ENCODE measurements at places on chromosomes 1 and 21.
A peak's percentile ranks its signal among the peaks of the same experiment; 100 is the strongest.

GRCh38 chr1:208537198-208537597 lies 293.0 kb upstream of the PLXNA2 start:
- no peak for DNase-seq

DNA sequence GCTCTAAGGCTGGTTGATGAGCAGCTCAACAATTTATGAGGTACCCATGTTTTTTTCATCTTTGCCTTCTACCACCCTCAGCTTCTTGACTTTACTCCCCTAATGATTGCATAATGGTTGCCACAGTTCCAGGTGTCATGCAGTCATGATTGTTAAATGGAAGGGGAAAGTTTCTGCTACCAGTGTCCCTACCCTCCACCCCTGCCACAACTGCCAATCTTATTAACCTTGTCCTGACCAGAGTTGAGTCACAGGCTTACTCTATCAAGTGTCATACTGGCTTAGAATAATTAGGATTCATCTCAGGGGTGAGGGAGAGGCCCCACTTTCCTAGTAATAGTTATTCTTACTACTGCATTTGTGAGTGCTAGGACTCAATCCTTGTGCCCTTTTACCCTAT lies 7.9 kb upstream of the FUBP1 start:
- no peak for DNase-seq

- no peak for DNase-seq
Measured at GRCh38 chr1:22132517-22133235, 10.2 kb downstream of the WNT4 start.

DNA sequence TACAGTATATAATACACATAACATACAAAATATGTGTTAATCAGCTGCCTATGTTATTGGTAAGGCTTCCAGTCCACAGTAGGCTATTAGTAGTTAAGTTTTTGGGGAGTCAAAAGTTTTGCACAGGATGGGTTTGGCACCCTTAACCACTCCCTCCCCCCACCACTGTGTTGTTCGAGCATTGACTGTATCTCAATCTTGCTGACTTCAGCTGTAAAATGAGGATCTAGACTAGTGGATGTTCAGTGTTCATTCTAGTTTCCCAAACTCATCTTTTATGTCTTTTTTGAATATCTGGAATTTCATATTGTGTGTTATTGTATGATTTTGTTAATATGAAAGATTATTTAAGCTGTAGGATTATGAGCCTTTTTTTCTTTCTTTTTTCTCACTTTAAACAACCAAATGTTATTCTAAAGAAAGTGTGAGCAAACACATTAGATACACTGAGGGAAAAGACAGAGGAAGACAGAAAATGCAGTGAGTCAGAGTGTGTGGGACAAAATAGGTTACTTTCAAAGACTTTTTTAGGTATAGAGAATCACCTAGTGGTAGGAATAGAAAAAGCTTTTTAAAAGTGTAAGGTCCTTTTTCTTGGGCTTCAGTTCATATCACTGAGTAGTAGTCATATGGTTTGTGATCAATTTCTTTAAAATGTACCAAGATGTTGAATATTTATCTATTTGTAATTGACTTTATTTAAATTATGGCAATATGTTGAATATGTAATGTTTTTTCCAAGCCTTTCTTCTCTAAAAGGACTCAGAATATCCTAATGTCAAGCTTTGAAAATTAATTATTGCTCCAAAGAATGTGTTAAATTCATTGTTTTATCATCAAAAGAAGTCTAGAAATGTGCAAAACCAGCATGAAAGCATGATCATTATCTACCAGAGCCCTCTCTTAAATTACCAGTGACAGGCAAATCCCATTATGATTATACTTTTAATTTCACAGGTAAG lies 17.9 kb upstream of the CENPF start:
- DNase-seq = peak; percentile 38

DNA sequence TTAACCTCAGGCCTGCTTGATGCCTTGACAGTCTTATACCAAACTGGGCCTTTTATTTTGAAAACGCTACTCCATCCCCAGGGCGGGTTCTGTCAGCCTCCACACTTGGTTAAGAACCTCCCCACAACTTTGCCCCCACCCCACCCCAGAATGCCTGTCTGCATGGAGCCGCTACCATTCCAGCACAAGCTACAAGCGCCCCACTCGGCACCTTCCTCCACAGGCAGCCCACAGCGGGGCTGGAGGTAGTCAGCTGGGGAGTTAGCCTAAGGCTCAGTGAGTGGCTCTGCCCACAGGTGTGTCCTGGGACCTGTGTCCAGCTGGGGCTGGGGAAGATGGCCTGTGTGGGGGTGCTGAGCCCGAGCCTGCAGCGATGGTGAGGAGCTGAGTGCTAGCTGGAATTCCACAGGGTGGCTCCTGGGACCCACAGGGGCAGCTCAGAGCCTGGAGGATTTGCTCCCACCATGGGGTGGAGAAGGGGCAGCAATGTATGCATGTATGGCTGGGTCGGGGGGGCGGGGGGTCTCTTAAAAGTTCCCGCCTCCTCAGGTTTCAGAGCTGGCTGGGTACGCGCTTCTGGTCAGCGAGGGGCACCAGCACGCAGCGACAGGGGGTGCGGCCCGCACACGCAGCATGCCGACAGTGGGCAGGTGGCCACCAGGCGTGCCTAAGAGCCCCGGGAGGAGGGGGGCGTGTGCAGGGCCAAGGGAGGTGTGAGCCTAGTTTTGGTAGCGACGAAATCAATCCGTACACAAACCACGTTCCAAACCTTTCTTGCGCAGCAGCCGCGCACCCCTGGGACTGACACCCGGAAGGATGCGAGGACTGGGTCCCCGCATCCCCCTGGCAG lies 917 bp downstream of the ETNK2 start:
- no peak for DNase-seq

GRCh38 chr1:96581772-96582171 lies 139.8 kb upstream of the PTBP2 start:
- DNase-seq = no peak

GRCh38 chr1:41418857-41419583 lies 57.8 kb downstream of the FOXO6 start:
- DNase-seq = no peak

DNA sequence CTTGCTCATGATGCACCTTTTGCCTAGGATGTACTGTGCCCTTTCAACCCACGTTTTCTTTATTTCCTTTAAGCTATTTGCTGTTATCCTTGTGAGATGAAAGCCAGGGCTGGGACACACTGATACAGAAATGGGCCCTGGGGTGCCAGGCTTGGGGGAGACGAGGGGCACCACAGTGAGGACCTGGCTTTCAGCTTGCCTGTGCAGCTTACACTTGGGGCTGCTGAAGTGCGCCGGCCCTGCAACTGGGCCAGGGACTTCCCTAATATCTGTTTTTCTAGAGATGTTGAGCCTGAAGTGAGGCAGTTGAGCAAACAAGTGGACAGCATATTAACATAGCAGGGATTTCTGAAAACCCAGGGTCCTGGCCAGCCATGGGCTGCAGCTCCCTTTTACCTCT lies 42.5 kb upstream of the SLC19A1 start:
- DNase-seq = no peak

- no peak for DNase-seq
Measured at GRCh38 chr1:212044851-212045250, 9.3 kb downstream of the DTL start.

- DNase-seq = no peak
Measured at GRCh38 chr1:218811497-218811896, 362.2 kb upstream of the LYPLAL1 start.

DNA sequence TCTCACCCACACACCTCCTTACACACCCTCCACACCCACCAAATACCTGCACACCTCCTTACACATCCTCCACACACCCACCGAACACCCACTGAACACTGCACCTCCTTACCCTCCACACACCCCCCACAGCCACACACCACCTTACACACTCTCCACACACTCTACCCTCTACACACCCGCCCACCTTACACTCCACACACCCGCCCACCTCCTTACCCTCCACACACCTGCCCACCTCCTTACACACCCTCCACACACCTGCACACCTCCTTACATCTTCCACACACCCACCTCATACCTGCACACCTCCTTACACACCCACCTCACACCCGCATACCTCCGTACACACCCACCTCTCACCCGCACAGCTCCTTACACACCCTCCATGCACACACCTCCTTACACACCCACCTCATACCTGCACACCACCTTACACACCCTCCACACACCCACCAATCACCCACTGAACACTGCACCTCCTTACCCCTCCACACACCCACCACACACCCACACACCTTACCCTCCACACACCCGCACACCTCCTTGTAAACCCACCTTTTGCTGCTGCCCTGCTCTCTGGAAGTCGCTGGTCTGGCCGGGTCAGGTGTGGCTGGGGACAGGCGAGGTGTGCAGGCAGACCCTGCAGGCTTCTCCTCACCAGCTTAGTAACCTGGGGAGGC lies 38.5 kb downstream of the COQ8A start:
- DNase-seq = no peak

DNA sequence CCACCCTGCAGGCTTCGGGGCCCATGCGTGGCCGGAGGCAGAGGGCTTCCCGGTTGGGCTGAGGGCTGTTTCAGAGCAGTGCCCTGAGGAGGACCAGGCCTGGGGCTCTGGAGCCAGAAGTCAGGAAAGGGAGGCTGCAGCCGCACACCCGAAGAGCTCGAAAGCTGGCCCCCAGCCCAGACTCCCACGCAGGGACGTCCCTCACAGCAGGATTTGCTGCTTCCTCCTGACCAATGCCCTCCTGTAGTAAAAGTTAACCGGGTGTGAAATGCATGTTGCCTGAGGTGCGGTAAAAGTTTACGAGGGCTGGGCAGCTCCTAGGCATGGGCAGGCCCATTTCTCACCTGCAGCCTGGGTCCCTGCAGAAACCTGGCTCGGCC lies 101.5 kb upstream of the ARHGEF16 start:
- DNase-seq = no peak

GRCh38 chr1:3247521-3248121 lies 178.6 kb downstream of the PRDM16 start:
- DNase-seq = no peak

DNA sequence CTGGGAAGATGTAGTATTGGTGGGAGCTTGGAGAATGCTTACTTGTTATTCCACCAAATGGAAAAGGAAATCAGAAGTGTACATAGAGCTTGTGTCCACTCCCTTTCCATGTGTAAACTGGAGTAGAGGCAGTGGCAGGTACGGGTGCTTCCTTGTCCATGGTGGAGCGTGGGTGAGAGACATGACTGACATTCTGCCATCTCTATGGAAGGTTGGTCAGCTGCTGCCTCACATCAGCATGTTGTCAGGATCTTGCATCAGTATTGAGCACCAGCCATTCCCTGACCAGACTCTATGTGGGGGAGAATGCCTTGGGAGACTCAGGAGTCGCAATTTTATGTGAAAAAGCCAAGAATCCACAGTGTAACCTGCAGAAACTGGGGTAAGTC lies 19.8 kb downstream of the NLRP3 start:
- DNase-seq = no peak

- no peak for DNase-seq
Measured at GRCh38 chr1:208533746-208534598, 289.8 kb upstream of the PLXNA2 start.

- peak; percentile 59 for DNase-seq
Measured at GRCh38 chr1:40769815-40770214, 13.8 kb upstream of the KCNQ4 start.

GRCh38 chr1:32869923-32870614 lies 643 bp downstream of the FNDC5 start:
- no peak for DNase-seq

- DNase-seq = no peak
Measured at GRCh38 chr1:180211860-180212229, 18.2 kb upstream of the LHX4 start.

DNA sequence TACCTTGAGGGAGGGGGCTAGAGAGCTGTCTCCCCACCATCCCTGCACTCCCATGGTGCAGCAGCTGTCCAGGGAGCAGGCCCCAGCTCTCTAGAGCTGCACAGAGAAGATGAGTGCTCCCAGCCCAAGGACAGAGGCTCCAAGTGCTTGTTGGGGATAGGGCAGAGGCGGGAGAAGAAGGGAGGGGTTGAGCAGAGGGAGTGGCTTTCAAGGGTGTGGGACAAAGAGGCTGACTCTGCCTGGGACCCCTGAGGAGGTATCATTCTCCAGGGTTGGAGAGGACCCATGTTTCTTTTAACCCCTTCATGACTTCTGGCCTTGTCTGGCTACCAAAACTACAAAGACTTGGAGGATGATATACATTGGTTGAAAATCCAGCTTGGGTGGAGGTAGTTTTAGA lies 14.6 kb downstream of the FOXD2 start:
- DNase-seq = no peak

DNA sequence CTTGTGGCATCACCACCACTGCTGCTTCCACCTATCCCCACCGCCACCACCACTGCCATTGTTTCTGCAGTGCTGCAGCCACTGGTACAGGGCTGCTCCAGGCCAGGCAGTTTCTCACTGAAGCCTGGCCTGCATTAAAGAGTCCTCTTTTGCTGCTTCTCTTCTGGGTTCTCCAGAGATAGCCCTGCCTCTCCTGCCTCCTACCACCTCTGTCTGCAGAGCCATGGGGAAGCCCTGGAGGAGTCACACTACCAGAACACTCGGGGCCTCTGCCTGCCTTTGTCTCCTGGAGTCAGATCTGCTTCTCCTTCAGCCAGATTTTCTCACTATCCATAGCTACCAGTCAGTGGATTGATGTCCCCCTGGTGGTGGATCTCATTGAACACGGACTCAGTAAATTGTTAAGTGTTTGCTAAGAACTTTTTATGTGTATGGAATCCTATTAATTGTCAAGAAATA lies 37.7 kb upstream of the DDAH1 start:
- peak; percentile 37 for DNase-seq

DNA sequence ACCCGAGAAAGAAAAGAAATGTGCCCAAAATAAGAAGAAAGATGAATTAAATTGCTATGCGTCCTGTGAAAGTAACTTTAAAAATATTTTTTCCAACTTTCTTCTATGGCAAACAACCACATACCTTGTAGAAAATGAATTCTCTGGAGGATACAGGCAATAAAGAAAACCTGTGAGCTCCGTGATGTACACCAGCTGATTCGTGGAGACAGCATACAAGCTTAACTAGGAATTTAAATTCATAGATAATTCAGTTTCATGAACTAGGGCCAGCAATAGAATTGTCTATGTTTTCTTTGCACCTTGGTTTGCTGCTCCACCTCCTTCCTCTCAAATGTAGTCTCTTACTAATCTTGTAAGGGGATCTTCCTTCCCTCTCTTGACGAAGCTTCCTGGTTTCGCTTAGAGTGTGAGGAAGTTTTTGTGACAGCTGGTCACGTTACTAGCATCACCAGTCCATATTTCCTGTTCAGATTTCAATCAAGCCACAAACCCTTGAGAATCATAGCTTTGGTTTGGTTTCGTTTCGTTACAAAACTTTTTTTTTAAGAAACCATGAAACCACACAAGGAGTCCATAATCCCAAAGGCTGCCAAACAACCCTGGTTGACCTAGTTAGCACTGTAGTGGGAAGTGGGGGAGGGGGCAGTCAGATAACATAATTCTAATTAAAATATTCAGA lies 35.8 kb downstream of the GREM2 start:
- DNase-seq = peak; percentile 2

GRCh38 chr1:159799446-159799985 lies 2.6 kb upstream of the FCRL6 start:
- no peak for DNase-seq

DNA sequence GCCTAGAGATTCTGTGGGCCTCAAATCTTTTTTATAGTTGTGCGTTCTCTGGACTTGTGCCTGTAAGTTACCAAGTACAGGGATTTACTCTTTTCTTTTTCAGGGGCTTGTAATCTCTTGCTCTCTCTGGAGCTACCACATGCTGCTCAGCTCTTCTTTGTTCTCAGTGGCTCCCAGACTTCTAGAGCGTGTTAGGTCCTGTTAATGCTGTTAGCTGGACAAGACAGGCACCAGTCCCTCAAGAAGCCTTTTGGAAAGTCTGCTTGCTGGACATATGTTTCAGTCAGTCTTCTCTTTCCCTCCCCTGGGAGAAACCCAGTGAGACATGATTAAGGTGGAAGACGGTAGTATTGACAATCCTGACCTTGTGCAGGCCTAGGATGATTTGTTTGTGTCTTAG lies 29.4 kb downstream of the KCNK2 start:
- DNase-seq = no peak

- DNase-seq = peak; percentile 59
Measured at GRCh38 chr1:40183055-40183710, 22.0 kb downstream of the RLF start.
